ENCODE measurements at places on chromosomes 5 and 9. TPM values are rescaled to one million over a fixed set of nuclear protein-coding genes. Genes with fewer than 3 reads are reported as not detected.

- DNase-seq, result no peak
These were observed 7.6 kb downstream of the TRIM7 start for GRCh38 chr5:181197326-181197951.

DNA sequence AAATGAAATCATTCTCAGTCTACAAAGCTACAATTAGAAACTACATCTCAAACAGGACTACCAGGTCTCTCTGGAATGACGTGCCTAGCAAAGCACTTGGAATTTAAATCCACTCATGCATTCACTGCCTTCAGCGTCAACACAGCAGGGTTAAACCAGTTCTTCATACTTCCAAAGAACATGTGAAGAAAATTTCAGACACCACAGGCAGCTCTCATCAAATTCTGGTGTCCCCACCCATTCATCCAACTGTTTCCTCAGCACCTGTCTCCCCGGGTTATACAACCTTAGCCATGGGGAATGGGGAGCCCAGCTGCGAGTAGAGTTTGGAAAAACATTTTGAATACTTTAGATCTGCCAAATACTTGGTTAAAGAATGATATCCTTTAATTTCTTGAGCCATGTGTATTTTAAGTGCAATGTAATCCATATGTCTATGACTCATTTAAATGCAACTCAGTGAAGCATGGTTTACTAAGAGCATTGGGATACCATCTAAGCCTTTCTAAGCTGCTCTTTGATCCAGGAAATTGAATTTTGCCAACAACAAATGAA, 17.5 kb downstream of the ADAM19 start:
- DNase-seq, result peak; percentile 33

DNA sequence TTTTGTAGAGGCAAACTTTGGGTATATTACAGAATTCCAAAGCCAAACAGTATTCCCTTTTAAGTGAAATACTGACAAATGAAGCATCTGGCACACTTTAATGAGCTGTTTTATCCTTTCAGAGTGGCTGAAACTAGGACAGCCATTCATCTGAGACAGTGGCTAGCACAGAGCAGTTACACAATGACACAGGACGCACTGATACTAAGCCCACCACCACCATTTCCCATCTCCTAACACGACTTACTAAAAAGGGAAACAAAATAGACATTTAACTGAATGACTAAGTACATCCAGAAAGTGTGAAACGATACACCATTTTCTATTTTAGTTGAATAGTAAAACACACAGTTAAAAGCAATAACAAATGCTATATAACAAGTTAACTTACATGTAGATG, 120.4 kb upstream of the RETREG1 start:
- no peak for DNase-seq

Gene KIF12
- polyA plus RNA-seq, result 0.52 TPM

Gene SAXO1
- polyA plus RNA-seq, result 0.06 TPM

DNA sequence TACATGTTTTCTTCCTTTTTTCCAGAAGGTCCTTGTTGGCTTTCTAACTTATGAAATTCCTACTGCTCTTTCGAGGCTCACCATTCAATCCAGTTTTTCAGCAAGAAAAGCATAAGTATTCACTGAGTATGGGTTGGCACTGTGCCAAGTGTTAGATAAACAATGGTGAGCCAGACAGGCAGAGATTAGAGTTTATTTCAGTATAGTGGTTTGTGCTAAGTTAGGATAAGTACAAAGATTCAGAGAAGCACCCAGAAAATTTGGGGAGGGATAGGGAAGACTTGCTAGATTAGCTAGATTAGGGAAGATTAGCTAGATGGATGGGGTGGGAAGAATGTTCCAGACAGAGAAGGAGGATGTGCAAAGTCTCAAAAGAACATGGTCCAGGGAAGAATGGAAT, 122.9 kb downstream of the OXCT1 start:
- DNase-seq, result no peak

GRCh38 chr5:157348049-157348400, 82.1 kb downstream of the CYFIP2 start:
- no peak for DNase-seq

- peak; percentile 79 for DNase-seq
These were observed 152.1 kb downstream of the GNA14 start for GRCh38 chr9:77495834-77496671.

DNA sequence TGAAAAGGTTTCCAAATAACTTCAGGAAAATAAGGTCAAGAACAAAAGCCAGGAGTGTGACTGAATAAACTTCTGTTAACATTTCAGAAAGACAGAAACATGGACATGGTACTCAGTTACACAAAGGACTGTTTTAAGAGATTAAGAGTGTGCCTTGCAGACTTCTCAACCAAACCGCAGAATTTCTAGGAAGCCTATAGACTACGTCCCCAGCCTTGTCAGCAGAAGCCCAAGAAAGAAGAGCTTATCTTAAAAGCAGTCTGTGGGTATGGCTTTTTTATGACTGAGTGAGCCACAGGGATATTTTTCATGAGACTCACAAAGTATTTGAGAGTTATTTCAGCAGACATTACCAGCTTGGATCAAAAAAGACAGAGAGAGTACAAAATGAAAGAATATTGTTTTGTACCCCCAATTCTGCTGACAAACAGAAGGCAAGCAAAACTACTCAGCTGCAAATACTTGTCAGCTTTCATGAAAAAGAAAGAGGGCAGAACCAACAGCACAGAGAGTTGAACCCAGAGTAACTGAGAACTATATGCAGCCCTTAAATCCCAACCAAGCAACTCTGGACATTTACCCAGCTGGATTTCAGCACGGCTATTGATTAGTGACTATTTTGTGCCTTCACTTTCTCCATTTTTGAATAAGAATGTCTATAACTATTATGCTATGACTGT, 711.0 kb upstream of the CTNND2 start:
- no peak for DNase-seq

DNA sequence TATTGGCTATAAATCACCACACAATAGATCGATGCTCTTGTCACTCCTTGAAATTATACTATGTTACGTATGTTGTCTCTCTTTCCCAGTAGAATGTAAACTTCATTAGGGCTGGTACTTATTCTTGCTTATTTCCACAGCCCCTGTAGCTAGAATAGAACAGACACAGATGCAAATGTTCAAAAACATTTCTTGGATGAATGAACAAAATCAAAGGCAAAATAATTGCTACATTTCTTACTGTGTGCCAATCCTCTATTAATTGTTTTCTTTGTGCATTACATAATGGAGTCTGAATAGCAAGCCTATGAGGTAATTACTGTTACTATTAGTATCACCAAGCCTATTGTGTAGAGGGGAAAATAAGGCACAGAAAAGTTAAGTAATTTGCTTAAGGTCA, 725 bp upstream of the OR13C2 start:
- no peak for DNase-seq

GRCh38 chr5:55699041-55699688, 13.0 kb downstream of the SLC38A9 start:
- DNase-seq, result no peak

DNA sequence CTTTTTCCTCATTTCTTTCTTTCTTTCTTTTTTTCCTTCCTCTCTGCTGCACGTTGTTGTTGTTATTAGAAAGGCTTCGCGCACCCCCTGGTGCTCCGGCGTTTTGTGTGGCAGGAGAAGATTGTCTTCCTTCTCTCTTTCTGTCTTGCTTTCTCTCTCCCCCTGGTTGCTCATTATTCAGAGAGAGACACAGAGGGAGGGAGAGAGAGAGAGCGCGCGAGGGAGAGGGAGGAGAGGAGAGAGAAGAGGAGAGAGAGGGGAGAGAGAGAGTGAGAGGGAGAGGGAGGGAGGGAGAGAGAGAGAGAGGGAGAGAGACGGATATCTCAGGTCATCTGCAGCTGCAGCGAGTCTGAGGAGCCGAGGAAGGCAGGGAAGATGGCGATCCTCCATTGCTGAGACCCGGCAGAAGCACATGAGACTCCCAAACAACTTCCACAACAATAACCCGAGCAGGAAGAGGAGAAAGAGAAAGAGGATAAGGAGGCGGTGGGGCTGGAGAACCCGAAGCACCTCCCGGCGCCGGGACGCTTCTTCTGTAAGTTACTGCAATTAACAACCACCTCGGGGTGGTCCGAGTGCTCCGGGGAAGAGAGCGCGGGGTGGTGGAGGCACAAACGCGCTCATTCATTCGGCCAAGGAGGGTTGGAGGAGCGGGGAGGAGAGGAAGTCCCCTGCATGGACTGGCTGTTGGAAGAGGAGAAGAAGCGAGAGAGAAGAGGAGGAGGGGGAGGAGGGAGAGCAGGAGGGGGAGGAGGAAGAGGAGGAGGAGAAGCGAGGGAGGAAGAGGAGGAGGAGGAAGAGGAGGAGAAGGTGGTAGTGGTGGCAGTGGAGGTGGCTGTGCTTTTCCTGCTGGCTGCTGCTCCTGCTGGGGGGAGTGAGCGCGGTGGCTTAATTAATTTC, at the start of gene ZNF462:
Gene ZNF462 (plus strand): TSS at position 346 of the 900 bp plus-strand sequence. CDS start 60,218 bp downstream, outside the sequence.
- DNase-seq, result peak; percentile 85

DNA sequence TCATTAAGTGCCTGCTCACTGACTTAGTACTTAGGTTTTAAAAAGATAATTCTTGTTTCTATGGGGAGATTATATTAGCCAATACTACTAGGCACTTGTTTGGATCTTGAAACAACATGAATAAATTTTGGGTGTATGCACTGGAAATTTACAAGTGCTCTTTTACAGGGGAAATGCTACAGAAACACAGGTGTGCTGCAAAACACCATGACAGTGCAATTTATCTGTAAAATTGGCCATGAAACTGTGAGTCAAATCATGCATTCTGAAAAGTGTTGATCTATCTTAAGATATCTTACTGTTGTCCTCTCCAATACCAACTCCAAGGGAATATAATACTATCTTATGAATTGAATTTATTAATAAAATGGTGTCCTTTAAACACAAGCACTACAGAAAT, 12.1 kb upstream of the PCDHB1 start:
- no peak for DNase-seq

DNA sequence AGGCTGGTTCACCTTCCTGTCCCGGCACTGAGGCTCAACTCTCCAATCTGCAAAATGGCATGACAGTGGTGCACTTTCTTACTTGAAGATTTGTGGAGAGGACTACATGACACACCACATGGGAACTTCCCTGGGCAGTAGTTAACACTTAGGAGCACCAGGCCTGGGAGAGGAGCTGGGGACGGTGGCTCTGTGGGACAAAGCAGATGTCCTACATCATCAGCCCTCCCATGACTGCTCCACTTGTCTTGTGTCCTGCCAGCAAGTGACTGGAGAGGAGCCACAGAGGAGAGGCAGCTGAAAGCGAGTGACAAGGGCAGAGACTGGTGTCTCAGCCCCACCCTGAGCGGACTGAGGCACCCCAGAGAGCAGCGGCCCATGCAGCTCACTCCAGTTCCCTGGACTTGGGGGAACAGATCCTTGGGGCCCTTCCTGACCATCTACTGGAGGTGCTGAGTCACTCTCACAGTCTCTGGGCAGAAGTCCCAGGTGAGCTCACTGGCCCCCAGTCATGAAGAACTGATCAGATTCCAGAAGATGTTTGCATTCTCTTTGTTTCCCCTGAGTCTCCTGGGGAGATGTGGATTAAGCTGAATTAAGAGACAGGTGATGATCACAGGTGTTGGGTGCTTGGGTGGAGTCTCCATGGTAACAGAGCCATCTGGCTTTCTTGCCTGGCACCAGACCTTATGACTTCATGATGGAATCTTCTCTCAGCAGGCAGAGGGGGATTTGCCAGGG, 13.2 kb upstream of the SLC25A48 start:
- DNase-seq, result no peak

DNA sequence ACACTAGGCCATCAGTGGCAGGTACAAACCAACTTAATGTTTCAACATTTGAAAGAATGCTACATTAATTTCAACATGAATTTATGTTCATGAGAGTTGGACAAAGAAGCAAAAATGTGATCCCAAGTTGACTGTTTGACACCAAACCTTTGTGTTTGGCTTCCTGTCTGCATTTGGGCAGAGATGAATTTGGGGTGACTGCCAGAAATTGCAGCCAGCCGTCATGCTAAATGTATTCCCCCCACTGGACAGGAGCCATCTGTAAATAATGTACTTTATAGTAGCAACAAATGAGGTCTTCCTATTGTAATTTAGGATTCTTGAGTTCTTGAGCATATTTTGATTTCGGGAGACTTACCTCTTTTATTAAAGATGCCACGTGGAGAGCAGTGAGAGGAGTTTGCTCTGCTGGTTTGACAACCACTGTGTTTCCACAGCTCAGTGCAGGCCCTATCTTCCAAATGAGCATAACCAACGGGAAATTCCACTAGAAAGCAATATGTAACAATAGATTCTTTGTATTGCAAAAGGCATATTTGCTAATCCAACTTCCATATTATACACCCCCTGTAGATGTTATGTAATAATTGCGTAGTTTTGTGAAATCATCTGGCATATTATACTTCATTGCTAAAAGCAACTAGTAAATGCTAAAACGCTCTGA, 27.6 kb downstream of the ALDH1A1 start:
- DNase-seq, result peak; percentile 29

Gene NEURL1B
- 40.4 TPM for polyA plus RNA-seq

- no peak for DNase-seq
These were observed 126.4 kb downstream of the SLF1 start for GRCh38 chr5:94744906-94745305.

Gene IRX1
- 0.77 TPM for polyA plus RNA-seq

Gene SLC36A2
- polyA plus RNA-seq, result 0.49 TPM

GRCh38 chr5:1096838-1097237, 15.0 kb downstream of the SLC12A7 start:
- no peak for DNase-seq

- peak; percentile 63 for DNase-seq
These were observed 18.7 kb upstream of the PTPDC1 start for GRCh38 chr9:94065535-94065961.

GRCh38 chr5:62521319-62521718, 57.3 kb upstream of the LRRC70 start:
- no peak for DNase-seq

Gene FBN2
- polyA plus RNA-seq, result 37.9 TPM

GRCh38 chr9:114785866-114786650, 19.8 kb downstream of the TNFSF15 start:
- DNase-seq, result no peak

Gene SOHLH1
- 0.13 TPM for polyA plus RNA-seq

Gene NADK2
- polyA plus RNA-seq, result 45.3 TPM

- no peak for DNase-seq
These were observed 7.2 kb downstream of the ZDHHC12 start for GRCh38 chr9:128716581-128717254.

Gene ACTL7A
- not detected for polyA plus RNA-seq

DNA sequence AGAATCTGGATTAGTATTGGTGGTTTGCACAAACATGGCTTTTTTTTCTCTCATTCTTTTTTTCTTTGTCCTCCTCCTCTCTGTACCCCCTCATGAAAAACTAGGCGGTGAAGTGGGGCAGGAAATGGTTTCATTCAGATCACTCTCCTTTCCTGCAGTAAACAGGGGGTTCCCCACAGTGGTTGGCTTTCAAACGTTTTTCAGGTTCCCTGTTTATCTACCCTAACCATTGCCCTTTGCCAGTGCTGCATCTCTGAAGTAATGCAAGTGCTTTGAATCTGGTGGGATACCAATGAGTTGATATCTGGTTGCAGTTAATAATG, 29.8 kb downstream of the NR4A3 start:
- no peak for DNase-seq

Gene SEMA4D
- polyA plus RNA-seq, result 23.3 TPM

GRCh38 chr9:121674017-121674416, 22.6 kb downstream of the DAB2IP start:
- DNase-seq, result no peak
